ENCODE measurements at places on chromosomes 11 and 22.

DNA sequence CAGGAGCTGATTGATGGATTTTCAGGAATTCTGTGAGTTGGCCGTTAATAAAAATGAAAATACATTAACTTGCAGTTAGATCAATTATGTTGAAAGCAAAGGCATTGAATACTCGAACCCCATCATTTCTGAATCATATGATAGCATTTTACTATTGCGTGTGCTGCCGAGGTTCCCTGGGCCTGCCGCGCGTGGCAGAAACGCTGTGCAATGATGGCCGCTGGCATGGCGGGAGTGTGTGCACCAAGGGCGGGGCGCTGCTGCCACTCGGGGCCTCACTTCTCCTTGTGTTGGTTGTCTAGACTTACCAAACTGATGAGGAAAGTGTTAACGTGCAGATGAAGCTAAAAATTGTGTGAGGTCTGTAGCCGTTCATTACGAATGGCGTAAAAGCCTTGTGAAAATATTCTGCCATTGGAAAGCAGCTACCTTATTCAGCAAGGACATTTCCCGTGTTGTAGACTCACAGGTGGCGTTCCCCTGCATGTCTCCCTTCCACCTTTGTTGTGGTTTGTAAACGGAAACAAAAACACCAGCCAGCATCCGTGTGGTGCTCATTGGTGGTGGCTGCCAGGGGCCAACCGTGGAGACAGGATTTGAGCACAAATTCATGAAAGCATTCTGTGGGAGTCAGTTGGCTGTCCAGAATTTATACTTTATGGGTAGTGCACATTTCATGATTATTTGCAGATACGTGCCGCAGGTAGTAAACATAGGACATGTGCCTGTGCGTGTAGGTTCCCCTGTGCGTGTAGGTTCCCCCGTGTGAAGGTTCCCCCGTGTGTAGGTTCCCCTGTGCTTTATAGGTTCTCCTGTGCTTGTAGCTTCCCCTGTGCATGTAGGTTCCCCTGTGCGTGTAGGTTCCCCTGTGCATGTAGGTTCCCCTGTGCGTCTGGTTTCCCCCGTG lies 5.9 kb upstream of the GRAMD4 start:
- no peak for DNase-seq

DNA sequence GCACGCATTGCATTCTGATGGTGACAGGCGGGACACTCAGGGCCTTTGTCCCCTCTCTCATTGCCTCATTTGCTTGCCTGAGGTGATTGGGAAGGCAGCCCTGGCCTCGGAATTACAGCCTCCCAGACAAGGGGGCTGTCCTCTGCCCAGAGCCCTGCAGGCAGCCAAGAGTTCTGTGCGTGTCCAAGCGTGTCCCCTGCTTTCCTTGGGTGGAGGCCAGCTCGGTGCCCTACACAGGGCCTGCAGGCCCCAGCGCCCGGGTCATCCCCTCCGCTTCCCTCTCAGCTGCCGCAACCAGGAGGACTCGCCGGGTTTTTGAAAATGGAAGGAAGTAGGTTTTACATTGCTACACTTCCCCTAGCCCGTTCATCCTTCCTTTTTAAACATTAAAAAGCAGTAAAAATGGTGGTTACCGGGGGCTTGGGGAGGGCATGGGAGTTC lies 1.9 kb downstream of the GRAMD4 start:
- peak; percentile 61 for DNase-seq

- DNase-seq: no peak
Observed at GRCh38 chr11:79708319-79708932, 267.6 kb upstream of the TENM4 start.

DNA sequence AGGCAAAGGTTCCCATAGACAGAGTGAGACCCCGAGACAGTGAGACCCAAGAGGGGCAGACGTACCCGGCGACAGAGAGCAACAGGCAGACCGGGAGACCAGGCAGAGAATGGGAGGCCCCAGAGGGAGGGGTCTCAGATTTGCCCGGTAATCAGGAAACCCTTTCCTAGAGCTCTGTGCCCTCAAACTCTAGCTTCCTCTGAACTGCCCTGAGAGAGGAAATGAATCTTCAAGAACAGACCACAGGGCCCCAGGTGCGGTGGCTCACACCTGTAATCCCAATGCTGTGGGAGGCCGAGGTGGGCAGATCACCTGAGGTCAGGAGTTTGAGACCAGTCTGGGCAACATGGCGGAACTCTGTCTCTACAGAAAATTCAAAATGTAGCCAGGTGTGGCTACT lies 47.7 kb downstream of the RPUSD4 start:
- DNase-seq: no peak

GRCh38 chr11:122261546-122261945 lies 145.5 kb upstream of the BLID start:
- no peak for DNase-seq

DNA sequence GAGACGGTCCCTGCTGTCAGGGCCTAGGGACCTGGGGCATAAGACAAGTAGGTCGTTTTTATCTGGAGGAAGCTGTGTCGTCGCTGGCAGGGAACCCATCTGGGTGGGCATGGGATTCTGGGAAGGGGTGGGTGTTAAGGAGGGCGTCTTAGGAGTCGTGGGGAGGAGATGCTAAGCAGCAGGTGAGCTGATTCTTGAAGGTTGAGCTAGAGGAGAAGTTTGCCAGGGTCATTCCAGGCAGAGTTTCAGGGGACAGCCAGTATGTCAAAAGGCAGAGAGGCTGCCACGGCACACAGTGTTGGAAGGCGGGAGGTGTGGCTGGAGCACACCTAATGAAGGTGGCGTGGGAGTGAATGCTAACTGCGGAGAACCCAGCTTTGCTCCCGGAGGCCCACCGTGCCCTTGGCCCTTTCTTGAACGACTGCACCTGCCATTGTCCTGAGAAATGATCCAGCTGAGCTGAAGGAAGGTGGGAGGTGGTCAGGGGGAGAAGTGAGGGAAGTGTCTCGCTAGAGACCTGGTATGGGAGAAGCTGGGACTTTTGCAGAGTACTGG lies 1.3 kb downstream of the FAM118A start:
- DNase-seq: no peak

DNA sequence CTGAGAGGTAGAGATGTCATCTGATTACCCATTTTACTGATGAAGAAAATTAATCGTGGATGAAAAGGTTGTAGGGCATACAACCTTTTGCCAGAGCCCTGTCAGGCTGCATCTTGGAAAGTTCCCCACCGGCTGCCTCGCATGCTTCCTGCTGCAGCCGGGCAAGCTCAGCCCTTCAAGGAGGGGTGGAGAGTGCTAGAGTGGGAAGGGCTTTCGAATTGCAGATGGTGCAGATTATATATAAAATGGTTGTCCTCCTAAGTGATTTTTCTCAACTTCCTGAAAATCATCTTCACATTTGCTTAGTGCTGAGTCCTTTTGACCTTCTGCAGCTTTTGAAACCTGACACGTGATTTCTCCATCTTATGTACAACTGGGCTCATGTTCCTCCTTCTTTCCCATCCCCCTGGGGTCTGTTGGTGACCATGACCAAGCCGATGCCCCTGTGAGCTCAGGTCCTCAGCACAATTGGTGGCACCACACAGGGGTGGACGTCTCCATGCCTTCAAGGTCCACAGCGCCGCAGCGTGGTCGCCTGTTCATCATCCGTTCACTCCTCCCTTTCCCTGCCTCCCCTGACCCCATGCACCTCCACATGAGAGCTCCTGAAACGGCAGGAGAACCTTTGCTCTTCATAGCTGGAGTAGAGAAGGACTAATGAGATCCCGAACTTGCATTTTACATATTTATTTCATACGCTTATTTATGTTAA lies 47.6 kb upstream of the MYO18B start:
- DNase-seq: no peak

DNA sequence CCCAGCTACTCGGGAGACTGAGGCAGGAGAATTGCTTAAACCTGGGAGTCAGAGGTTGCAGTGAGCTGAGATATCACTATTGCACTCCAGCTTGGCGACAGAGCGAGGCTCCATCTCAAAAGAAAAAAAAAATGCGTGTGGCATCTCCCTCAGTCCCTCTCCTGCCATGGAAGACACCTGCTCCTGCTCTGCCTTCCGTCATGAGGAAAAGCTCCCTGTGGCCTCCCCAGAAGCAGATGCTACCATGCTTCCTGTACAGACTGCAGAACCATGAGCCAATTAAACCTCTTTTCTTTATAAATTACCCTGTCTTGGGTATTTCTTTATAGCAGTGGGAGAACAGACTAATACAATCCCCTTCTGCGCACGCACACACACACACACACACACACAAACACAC lies 249.4 kb downstream of the MN1 start:
- no peak for DNase-seq

DNA sequence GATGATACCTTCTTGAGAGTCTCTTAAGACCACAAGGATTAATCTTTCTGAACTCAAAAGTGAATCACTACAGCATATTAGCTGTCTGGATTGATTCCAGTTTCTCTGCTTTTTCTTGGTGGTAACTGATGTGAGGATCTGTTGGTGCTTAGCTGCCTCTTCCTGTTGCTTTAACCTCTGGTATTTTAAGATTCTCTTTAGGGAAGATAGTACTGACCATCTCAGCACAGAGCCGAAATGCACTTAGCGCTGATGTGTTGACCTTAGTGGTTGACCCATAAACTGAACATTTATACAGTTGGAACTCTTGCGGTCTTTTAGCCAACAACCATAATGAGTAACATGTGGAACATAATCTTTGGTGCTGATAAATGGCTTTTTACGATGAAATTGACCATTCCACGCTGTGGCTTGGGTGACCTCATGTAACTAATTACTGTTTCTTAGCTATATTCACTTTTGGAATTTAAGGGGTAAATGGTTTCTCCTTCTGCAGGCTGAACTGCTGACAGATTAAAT lies 33.7 kb downstream of the APLP2 start:
- no peak for DNase-seq

GRCh38 chr11:30346068-30346688 lies 23.3 kb downstream of the ARL14EP start:
- no peak for DNase-seq

DNA sequence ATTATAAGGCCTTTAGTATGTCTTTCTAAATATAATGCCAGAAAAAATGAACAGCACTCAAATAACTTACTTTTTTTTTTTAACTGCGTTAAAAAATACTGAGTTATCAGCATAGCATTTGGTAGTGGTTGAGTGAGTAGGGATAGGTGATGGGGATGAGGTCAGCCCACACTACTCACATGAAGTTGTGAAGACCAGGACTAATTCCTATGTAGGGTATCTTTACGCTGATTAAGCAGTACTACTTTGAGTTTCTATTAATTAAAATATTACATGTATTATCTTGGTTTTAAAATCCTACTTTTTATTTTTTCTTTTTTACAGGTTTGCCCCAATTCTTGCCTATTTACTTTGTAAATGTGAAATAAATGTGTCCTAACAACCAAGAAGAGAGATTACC lies 13.5 kb downstream of the PHF21A start:
- DNase-seq: no peak
